ENCODE measurements at places on chromosomes 11 and 22.

DNA sequence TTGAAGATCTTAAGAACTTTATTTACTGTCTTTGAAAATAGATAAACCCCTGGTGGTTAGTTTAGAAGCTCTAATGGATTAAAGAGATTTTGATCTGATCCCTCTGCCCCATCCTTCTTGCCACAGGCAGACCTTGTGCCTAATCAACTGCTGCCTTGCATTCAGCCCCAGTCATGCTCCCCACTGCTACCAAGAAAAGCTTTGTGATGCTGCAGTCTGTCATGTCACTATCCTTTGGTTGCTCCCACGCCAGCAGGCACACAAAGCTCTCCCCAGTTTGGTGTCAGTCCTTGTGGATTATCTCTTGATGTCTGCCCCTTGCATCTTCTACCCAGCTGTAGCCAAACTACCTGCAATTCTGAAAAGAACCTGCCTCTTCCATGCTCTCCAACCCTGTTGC lies 112.2 kb downstream of the MTNR1B start:
- no peaks in the 10 kb centered on the region for H3K36me3 ChIP-seq
- no peak overlapping the region for H3K27ac ChIP-seq
- H3K4me3 ChIP-seq: no peak overlapping the region
- no peaks in the 10 kb centered on the region for H3K27me3 ChIP-seq
- no peaks in the 10 kb centered on the region for H3K4me1 ChIP-seq

DNA sequence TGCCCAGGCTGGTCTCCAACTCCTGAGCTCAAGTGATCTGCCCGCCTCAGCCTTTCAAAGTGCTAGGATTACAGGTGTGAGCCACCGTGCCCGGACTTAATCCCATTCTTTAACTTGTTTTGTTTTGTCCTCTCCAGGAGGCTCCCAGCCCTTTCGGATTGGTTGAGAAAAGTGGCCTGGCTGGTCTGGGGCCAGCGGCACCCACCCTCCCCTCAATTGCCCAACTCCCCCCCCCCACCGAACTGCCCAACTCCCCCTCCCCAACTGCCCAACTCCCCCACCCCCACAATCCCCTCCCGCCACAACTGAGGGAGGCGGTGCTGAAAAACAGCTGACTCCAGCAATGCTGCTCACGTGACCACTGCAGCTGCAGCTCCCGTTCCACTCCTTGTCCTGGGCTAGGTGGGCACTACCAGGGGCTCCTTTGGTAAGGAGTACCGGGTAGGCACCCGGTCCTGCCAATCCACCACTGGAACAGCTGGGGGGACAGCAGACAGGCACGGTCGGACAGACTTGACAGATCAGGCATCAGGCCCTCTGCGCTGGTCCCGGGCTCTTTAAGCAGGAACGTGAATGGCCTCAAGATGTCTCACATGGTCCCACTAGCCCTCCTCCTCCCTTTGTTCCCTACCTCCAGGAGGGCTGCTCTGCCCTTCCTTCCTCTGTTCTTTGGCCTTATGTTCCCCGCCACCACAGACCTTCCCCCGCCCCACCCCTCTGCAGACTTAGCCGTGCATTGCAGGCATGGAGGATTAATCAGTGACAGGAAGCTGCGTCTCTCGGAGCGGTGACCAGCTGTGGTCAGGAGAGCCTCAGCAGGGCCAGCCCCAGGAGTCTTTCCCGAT lies at the start of gene TCN2:
Gene TCN2 (plus strand): TSS at position 720 of the 845 bp plus-strand sequence. CDS start 158 bp downstream, outside the sequence.
- peaks cover 13% of the 10 kb centered on the region for H3K27me3 ChIP-seq
- H3K36me3 ChIP-seq: no peaks in the 10 kb centered on the region
- peak within 1 kb of the TSS; percentile 79 for H3K4me3 ChIP-seq
- H3K4me1 ChIP-seq: peaks cover 38% of the 10 kb centered on the region
- DNase-seq: peak; percentile 41

DNA sequence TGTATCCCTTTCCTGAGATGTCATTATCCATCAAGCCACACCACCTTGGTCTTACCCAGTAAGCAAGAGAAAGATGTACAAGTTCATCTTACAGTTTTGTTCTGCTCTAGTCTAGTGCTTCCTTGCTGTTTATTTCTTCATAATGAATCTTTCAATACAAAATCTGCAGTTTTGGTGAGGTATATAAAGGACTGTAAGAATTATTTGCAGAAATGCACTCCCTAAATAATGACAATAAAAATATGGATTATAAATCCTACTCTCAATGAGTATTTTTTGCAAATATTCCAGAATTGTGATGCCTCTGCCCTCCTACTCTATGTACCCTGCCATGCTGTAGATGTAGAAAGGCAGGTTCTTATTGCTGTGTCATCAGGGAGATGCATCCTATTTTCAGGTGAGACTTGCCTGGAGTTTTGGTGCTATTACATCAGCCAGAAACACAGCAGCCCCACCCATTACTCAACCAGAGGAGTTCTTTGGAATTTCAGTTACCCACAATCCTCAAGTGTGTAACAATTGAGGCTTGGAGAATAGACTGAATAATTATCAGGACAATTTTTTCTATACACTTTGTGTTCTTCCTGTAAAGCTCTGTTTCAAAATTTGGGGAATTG lies at the start of gene OR10S1:
Gene OR10S1 (minus strand): TSS at position 51 of the 617 bp plus-strand sequence. CDS start 117 bp downstream, outside the sequence.
- no peaks in the 10 kb centered on the region for H3K27me3 ChIP-seq
- H3K27ac ChIP-seq: no peak within 1 kb of the TSS
- DNase-seq: no peak
- no peaks in the 10 kb centered on the region for H3K4me1 ChIP-seq
- H3K4me3 ChIP-seq: no peak within 1 kb of the TSS

DNA sequence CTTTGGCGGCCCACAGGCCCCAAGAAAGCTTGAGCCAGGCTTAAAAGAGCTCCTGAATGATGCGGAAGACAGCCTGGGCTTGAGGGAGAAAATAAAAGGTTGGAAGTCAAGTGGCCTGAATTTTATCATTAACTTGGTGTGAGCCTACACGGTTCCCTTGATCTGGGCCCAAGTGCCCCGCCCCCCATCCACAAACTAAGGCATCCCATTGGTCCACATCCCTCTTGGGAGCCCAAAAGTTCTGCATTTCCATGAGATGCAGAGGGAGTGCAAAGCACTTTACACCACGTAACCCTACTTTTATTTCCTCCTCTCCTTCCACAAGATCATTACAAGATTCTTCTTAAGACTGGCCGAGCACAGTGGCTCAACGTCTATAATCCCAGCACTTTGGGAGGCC lies 22.2 kb downstream of the LARGE1 start:
- H3K4me3 ChIP-seq: no peak overlapping the region
- DNase-seq: no peak

DNA sequence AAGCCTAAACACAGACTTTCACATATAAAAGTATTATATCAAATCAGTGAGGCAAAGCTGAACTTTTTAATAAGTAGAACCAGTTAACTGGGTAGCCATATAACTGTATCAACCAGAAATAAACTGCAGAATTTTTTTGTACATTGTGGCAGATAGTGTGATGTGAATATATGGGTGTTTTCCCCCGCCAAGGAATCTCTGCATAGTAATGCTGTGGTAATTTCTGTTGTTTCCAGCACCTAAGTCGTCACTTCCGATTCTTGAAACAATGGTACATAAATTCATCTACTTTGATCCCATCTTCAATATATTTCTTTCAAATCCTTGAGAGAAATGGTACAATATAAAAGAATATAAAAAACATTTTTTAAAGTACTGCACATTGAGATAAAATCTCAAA lies 39.6 kb downstream of the NARS2 start:
- H3K4me3 ChIP-seq: no peak overlapping the region
- peaks cover 8% of the 10 kb centered on the region for H3K4me1 ChIP-seq
- DNase-seq: no peak
- no peaks in the 10 kb centered on the region for H3K27me3 ChIP-seq
- H3K27ac ChIP-seq: no peak overlapping the region

GRCh38 chr11:3163241-3163981 lies 1.7 kb downstream of the OSBPL5 start:
- no peaks in the 10 kb centered on the region for H3K36me3 ChIP-seq
- H3K4me1 ChIP-seq: no peaks in the 10 kb centered on the region
- H3K27ac ChIP-seq: no peak overlapping the region
- no peak for DNase-seq
- peaks cover 92% of the 10 kb centered on the region for H3K27me3 ChIP-seq
